Skeletal muscle cell (primary cell): ENCODE measurements at places on chromosomes 7 and 10.

DNA sequence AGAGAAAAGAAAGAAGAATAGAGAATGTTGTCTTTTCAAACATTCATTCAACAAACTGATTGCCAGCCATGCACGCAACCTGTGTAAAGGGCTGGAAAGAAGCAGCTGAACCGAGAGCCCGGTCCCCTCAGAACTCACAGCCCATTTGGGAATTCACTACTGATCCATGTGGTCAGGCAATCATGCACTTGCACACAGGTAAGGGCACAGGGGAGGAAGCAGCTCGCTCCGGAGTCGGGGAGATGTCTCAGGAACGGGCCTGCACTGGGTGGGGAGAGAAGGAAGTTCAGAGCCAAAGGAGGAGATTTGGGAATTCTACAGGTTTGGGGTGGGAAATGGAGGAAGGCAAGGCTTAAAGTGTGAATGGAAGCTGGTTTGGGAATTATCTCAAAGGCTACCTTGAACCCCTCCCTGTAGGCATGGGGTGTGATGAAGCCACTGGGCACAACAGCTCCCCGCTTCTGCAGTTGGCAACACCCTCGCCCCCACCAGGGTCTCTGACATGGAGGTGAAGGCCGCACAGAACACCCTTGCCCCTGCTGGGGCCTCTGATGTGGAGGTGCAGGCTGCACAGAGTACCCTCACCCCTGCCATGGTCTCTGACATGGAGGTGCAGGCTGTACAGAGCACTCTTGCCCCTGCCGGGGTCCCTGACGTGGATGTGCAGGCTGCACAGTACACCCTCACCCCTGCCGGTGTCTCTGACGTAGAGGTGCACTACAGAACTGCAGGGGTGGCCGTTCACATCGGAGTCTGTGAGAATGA, 194.4 kb upstream of the RNF32 start:
- DNase-seq = no peak

- no peak for DNase-seq
These were observed 67.5 kb upstream of the CCNY start for GRCh38 chr10:35268791-35269257.

- no peak for DNase-seq
These were observed 3.6 kb downstream of the FAM53B start for GRCh38 chr10:124740369-124741280.

DNA sequence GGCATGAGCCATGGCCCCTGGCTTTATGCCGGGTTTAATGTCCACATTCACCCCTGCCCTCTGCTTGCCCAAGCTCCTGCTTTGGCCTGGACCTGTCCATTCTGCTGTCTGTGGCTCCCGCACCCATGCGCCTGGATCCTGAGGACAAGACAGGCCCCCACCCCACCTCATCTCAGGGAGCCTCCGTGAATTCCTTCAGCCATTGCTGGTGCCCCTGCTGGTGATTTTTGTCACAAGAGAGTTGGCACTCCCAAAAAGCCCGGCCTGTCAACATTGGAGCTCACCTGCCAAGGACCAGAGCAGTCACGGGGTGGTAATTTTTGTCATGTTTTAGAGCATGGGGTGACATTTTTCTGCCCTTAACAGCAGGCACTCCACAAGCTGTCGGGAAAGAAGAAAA, 127.5 kb upstream of the PLXNA4 start:
- DNase-seq = no peak

DNA sequence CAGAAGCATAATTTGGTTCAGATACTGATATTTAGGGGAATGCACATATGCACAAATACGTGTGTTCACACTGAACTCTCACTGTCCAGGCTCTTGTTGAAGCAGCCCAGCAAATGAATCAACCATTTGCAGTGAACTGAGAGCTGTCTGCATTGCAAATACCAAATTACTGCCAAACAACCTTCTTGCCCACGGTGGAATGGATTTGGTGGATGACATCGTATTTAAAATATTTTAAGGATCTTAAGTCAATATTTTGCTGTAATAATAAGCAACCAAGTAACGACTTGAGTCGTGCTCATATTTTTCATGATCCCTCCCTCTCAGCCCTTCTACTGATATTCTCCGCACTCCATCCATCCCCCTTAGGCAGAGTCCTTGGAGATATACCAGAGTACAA, 107.9 kb upstream of the FEZF1 start:
- no peak for DNase-seq
